ENCODE measurements at places on chromosomes 7 and 10.

GRCh38 chr10:99784016-99784726, 1.7 kb downstream of the ABCC2 start:
- no peak for DNase-seq

DNA sequence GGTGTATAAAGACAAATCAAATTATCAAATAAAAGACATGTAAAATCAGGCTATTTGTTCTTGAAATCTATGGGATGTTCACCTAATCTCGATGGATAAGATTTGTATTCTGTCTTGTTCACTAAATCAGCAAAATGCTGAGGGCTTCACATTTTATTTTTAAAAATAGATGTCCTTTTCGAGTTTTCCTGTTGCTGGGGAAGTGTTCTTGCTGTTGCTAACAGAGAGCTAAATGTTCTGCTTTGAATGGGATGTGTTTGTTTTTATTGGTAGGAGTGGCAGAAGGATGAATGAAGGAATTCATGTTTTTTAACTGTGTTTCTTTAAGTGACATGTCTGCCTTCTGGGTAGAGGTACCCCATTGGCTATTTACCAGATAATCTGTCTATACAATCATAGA, 7.3 kb upstream of the SNX13 start:
- no peak for DNase-seq

GRCh38 chr7:54541669-54542625, at the start of gene VSTM2A:
Gene VSTM2A, plus strand, starts transcription at chr7:54542375. Its CDS starts 356 bp downstream, at chr7:54542731.
- peak; percentile 12 for DNase-seq

DNA sequence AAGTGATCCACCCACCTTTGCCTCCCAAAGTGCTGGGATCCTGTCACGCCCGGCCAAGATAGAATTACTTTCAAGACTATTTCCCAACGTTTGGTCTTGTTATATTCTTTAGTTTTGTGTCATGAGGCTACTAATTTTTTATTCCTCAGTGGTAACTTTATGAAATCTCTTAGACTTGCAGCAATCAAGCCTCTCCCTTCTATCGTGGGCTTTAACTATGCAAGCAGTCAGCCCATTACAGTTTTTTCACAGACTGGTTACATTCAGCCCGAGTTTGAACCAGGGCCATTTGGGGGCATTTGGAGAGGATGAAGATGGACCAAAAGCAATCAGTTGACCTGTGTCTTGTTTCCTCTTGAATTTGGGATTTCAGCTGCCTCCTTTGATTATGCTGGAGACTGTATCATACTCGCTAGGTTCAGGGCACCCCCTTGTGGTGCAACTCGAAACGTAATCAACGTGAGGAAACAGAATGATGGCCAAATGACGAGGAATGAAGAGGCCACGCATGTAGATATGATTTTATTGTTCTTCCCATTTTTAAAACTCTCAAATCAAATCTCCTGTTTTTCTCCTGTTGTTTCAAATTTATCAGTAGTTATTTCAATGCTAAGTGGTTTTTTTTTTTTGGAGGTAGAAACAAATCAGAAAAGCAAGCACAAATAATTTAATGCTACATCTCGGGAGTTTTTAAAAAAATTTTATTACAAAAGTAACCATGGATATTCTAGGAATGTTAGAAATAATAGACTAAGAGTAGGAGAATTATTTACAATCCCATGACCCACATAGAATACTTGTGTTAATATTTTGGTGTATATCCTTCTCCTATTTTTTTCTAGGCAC, 151.6 kb downstream of the KIAA1217 start:
- peak; percentile 59 for DNase-seq

DNA sequence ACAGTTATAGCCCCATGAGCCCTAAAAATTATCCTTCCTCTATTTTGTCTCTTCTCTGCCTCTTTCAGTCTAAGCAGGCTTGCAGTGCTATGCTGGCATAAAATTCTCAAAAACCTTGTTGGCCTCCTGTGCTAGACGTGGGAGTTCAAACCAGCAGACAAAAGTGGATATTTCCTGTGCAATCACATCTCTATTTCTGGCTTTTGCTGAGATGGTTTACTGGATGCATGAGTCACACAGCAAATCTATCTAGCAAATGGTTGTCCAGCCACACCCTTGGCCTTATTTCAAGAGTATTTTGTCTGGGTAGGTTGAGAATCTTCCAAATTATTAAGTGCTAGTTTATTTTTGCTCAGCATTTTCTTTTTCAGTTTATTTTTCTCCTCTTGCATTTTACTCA, 370.8 kb downstream of the CDC14C start:
- DNase-seq = no peak

GRCh38 chr10:63294781-63295180, 161.7 kb downstream of the NRBF2 start:
- DNase-seq = no peak

DNA sequence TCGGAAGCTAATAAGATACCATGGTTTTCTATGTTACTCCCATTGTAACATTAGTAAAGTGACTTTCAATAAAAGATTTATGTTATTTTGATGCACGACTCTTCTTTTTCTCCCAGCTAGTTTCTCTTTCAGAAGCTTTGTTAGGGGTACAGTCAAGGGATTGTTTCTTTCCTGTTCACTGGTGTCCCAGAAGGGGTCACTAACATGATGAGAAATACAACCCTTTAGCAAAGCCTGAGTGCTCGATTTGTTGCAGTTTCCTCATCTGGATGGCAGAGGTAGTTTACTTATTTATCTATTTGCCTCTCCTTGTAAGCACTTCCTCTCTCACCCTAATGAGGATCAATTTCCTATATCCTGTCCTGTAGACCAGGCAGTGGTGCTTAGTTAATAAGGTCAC, 17.0 kb downstream of the SRI start:
- DNase-seq = no peak

Data from GM13976 (cell line).